ENCODE measurements at places on chromosomes 3 and 15.
A peak's percentile ranks its signal among the peaks of the same experiment; 100 is the strongest.

DNA sequence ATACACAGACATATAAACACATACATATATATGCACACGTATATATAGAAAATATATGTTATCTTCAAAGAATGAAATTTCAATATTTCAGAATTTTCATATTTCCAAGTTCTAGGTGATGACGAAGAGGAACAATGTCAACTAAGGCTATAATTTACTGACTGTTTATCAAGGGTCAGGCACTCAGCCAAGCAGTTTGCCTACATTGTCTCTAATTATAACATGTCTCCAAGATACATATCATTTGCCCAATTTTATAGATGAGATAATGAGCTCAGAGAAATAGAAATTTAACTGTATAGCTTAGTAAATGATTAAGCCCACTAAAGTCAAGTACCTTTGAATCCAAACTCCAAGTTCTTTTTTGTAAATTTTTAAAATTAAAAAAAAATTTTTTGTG is 99.9 kb upstream of the PLSCR4 start:
- DNase-seq = no peak

DNA sequence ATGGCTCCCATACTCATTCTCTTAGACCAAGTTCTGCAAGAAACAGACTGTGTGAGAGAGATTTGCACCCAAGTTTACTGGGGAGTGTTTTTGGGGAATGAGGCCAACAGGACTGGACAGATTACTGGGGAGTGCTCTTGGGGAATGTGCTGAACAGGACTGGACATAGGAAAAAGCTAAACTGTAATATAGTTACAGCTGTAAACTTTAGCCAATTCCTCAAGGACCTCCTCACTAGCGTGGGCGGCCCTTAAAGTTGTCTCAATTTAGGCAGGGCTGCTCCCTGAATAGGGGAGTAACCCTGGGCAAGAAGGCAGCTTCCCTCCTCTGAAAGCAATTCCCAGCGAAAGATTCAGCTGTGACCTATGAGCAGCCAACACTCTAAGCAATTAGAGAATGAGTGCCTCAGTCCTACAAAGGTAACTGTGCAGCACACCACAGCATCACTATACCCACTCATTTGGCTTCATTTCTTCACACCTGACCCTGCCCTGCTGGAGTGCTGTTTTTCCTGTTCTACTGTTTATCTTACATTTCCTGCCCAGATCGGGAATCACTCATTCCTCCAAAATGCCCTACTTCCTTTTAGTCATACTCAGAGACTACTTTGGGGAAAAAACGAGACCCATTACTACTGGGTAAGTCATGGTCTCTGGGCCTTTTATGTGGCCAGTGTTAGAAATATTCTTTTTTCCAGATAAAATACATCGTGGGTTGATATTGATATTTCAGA is 41.3 kb upstream of the TRIM42 start:
- DNase-seq = no peak

GRCh38 chr3:17204049-17204650 is 319.4 kb downstream of the PLCL2 start:
- no peak for DNase-seq

- no peak for DNase-seq
These were observed 80.3 kb downstream of the FILIP1L start for GRCh38 chr3:100033903-100034471.

GRCh38 chr3:29605845-29606244 is 325.0 kb downstream of the RBMS3 start:
- DNase-seq = no peak

DNA sequence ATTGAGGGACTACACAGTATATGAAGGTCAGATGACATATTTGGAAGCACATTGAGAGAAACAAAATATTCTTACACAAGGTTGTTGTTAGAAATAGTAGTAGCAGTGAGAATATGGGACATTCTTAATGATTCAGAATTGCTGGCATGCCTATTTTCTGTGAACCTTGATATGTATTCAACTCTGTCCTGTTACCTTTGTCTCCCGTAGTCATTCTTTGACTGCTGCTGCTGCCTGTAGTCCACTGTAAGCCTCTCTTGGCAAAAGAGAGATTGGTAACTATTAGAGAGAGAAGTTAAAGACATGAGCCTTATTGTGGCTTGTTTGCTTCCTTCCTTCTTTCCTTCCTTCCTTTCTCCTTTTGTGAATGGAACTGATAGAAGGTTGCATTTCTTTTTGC is 64.5 kb downstream of the TCF12 start:
- DNase-seq = no peak

DNA sequence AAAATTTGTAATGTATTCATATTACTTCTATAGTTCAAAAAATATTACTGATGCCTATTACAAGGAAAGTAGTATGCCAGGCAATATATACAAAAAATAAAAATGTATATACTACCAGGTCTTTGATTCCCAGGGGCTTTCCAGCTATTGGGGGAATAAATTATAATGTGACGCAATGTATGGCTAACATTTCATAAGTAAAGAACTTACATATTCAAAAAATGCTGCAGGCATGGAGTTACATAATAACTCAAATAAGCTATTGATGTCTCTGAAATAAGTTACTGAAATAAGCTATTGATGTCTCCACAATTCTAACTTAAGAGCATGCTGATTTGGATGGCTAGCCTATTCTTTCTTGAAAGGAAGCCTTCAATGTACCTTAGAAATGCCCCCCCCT is 30.2 kb downstream of the MCCC1 start:
- DNase-seq = no peak

GRCh38 chr15:81288040-81288439 is 35.9 kb downstream of the STARD5 start:
- no peak for DNase-seq

DNA sequence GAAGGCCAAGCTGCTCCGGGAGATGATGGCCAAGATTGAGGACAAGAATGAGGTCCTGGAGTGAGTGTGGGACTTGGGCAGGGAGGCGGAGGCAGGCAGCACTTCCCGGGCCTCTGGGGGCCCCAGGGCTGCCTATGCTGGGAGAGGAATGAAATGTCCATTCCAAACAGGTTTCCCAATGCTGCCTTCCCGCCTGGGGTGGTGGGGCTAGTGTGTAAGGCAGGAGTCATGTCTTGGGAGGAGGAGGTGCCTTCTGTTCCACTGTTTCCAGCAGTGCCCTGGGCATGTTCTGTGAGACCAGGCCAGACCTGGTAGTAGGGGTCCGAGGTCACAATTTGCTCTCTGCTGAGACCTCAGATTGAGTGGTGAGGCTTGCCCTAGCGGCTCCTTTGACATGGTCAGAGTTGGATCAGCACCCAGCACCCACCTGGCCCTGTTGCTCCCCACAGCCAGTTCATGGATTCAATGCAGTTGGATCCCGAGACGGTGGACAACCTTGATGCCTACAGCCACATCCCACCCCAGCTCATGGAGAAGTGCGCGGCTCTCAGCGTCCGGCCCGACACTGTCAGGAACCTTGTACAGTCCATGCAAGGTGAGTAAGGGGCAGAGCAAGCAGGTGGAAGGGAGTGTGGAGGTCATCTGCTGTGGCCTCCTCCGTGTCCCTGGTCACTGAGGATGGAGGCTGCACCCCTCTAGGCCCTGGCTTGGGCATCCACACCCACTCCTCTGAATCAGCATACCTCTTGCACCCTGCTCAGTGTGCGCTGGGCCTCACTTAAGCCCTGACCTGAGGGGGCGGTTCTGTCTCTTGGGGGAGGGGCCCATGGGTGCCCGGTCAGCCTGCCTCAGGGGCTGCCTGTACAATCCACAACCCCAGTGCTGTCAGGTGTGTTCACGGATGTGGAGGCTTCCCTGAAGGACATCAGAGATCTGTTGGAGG is 27.3 kb downstream of the PTPN23 start:
- no peak for DNase-seq

DNA sequence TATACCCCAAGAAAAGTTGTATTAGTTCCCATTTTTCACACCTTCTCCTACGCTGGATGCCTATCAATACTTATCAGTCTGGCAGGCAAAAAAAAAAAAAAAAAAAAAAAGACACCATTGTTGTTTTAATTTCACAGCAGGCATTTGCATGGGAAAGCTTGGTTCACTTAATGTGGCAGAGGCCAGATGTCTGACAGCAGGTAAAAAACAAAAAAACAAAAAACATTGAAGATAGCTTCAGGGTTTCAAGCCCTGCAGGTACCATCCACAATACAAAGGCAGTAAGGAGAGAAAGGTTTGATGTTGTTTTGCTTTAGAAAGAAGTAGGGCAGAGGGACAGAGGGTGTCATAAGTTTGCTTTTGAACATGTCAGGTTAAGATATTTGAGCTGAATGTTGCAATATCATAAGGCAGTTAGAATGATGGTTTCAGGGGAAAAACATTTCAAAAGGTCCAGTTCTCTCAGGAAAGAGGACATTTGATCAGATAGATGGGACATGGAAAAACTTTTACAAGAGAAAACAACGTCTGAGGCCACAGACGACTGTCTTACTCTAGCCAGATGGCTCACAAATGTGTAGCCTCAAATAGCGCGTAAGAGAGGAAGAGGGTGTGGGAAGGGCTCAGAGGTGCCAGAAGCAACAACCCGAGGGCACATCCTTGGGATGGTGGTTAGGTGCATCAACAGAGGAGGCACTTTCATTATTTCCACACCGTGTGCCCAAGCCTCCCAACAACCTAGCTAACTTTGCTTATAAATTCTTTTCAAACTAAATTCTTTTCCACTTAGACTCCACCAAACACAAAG is 25.7 kb downstream of the PCOLCE2 start:
- no peak for DNase-seq

DNA sequence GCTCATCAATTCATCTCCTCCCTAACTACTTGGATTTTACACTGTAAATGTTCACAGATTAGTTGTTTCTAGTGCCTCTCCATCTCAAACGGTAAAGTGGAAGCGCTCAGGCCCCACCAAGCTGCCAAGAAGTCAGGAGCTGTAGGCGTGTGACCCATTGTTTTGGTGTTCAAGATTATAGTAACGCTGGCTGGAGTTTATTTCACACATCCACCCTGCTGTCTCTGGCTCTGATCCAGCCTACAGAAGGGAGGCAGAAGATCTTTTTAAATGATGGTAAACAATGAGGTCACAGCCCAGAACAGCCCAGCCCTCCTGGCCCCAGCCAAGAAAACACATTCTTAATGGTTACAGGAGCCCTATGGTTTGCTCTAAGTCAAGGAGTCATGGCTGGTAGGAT is 25.7 kb upstream of the GALNT15 start:
- DNase-seq = no peak

DNA sequence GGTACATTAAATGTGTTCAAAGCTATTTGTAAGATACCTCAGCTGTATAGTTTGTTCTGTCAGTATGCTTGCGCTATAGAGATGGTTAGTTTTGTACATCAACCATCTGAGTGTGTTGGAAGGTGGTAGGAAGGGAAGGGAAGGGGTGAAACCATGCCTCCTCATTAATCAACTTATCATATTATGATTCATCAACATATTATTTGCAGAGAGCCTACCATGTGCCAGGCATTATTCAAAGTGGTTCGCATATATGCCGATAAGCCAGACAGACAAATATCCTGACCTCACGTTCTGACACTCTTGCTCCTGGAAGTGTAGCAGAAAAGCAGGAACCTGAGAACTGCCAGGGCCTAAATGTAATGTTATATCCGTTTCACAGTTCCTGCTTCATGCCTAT is 248.1 kb upstream of the NR2E3 start:
- DNase-seq = no peak

GRCh38 chr3:43759938-43760337 is 69.2 kb downstream of the ABHD5 start:
- DNase-seq = peak; percentile 25

DNA sequence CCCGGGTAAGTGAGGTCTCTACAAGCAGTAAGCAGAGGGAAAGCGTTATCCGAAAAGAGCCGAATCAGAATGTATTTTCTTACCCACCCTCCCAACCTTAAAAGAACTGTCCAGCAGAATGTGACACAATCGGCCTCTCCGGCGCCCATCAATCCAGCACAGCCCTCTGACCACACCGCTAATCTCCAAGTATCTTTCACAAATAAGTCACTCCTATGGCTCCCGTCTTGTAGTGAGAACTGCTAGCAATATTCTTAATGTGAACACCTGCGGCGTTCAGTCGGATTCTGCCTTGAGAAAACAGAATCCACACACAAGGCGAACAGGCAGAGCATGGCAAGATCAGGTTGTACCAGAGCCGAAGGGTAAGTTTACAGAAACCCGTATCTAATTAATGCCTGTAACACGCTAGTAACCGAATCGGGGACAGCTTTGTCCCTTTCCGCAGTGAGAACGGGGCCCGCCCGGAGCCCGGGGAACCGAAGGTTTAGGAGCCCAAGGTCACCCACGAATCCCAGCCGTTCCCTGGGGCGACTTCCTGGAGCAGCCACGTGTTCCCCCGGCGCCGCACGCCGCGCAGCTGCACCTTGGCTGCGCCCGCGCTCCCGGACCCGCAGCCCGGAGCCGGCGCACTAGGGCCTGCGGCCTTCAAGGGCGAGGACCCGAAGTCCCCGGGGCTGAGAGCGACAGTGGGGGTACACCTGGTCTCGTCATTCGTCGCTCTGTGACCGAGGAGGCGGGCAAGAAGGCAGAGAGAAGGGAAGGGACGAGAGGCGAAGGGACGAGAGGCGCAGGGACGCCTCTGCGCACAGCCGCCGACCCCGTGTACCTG is 672 bp downstream of the TFRC start:
- peak; percentile 45 for DNase-seq

- DNase-seq = no peak
These were observed 8.6 kb downstream of the ZXDC start for GRCh38 chr3:126466886-126467610.

DNA sequence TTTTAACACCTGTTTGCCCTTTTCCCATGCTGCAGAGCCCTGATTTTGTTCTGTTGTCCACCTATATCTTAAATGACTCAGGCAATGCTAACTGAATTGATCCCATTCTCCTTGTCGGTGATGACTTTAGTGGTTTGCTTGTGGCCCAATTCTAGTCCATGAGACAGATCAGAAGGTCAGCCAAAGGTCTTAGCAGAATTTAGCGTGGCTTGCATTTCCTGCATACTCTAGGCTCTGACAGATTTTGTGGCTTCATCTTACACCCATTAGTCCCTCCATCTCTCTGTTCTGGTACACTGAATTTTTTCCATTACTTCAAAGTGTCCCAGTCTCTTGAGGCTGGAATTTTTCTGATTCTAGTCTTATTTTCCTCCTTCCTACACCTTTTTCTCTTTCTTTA is 161.9 kb downstream of the STAC start:
- no peak for DNase-seq

DNA sequence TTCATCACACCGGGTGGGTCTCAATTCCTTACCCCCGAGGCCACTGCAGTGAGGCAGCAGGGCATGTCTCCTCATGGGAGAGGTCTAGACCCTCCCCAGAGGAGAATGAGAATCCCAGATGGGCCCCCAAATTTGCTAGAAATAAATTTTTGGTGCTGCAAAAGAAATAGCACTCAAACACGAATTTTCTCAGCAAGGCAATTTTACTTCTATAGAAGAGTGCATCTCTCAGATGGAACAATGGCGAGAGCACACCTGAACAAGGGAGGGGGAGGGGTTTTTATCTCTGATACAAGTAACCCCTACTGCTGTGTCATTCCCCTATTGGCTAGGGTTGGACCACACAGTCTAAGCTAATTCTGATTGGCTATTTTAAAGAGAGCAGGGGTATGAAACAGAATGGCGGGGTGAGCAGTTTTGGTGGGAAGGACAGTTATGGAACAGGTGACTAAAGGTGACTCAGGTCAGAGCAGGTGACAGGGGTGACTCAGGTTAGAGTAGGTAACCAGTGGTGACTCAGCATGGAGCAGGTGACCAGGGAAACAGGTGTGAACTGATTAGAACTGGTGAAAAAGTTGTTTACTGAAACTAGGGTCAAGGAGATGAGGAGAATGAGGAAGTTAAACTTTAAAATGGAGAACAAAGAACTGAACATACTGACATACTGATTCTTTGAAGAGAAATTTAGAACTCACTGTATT is 93.0 kb upstream of the WNT7A start:
- DNase-seq = no peak
